Hematopoietic multipotent progenitor cell treated with erythropoietin and hydrocortisone succinate and interleukin-3 and kit ligand, for 4 days (in vitro differentiated cells): ENCODE measurements at places on chromosomes 2 and 18.

DNA sequence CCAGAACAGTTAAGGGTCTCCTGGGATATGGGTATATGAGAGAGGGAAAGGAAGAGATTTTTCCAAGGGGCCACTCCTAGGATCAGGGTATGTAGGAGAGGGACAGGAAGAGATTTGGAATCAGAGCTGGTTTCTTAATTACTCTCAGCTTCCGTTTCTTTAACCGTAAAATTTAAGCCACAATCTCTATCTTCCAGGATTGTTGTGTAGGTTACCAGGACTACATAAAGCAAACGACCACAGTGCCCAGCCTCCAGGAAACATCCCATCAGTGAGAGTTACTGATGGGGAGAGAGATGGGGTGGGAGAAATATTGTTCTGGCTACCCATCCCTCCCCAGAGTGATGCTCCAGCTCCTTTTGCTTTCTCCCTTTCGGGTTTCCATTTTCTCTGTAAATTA is 114.6 kb upstream of the THUMPD2 start:
- DNase-seq, result no peak

DNA sequence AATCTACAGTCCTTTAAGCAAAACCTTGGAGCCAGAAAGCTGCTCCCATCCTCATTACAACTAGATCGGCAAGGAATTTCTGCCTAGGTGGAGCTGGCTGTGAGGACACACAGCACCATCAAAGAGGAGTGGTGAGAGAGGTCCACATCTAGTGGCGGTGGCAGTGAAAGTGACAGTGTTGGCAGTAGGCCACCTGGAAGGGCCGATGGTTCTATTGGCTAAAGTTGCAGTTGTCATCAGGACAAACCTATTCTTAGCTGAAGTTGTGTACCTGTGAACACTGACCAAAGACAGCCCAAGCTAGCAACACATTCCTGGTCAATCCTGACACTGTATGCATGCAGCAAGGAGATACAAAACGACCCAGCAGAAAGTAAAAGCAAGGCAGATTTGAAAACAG is 218.1 kb upstream of the CHAC2 start:
- DNase-seq, result no peak

- no peak for DNase-seq
These were observed 38.7 kb upstream of the CREB1 start for GRCh38 chr2:207491086-207491485.

DNA sequence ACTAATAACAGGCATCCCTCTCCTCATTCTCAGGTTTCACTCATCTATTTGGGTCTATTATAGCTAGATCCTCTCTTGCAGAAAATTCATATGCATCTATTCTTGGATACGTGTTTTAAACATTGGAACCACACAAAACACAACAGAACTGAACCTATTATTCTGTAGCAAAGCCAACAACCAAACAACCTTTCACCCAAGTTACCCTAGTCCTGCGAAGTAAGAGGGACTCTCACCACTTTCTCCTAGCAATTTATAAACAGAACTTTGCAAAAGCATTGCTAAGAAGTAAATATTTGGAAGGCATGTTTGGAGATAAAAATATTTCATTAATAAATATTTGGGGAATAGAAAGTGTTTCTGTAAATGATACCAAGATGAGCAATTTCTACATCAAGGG is 20.4 kb upstream of the SH3BP4 start:
- no peak for DNase-seq

DNA sequence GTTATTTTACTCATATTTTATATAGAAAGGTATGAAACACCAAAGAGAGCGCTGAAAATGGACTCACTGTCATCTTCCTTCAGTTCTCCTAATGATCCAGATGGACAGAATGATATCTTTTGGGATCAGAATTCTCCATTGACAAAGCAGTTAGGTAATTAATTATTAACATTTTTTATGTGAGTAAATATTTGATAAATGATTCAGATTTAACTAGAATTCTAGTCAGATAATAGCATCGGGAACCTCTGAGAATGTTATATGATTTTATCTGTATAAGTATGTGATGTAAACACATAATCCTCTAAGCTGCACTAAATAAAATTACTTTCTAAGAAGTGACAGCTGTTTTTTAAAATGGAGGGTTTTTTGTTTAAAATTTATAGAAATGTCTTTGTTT is 2.0 kb downstream of the ETAA1 start:
- no peak for DNase-seq

GRCh38 chr2:46116553-46116991 is 180.6 kb upstream of the EPAS1 start:
- no peak for DNase-seq

DNA sequence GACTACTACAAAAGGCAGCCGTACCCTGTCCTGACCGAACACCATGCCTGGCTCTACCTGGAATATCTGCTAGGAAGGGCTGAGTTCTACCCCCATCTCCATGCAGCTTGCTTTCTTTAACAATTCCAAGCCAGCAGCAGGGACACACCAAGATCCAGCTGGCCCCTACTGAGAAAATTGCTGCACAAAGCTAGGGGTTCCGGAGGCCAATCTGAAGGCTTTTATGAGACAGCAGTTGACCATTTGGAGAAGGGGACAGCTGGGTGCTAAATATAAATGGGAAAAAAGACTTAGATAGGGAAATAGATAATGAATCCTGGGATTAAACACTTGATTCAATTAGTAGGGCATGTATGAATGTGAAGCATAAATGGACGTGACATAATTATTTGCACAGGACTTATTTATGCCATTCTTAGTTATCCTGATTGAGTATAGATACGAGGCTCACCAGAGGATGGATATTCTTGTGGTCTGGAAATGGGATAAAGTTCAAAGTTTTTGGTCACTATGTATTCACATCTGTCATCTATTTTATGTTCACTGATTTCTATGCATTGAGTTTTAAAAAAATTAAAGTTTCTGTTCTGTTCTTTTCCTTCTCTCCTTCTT is 204.0 kb downstream of the ZNF521 start:
- DNase-seq, result no peak

- DNase-seq, result no peak
These were observed 9.7 kb downstream of the CAB39 start for GRCh38 chr2:230722207-230722885.

- DNase-seq, result no peak
These were observed 985.8 kb upstream of the NRXN1 start for GRCh38 chr2:52017646-52018235.

- DNase-seq, result peak; percentile 95
These were observed 2.4 kb downstream of the PNKD start for GRCh38 chr2:218272531-218273212.

- no peak for DNase-seq
These were observed 28.8 kb upstream of the CACNB4 start for GRCh38 chr2:152127628-152128027.

DNA sequence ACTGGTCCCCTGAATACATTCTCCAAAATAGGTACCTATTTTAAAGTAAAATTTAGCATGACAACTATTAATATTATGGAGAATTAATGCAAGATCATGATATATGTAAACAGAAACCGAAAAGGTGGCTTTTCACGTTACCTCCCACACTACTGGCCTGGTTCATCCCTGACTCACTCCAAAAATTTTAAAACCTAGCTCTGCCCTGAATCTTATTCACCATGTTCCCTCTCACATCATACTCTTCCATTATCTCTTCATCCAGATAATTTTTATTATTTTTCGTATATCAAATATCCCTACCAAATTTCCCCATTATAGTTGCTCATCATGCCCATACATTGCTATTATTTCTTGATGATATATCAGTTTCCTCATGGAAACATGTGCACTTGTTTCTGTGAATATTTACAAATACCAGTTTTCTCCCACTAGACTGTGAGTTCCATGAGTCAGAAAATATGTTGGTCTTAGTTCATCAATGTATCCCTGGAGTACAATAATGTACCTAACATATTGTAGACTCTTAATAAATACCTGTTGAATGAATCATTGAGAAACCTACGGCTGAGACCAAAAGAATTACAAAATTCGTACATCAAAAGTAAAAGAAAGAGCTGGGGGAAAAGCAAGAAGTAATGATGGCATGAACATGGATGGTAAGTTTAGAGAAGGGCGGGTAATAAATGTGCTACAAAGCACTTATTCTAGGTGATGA is 360.1 kb upstream of the CHAC2 start:
- no peak for DNase-seq

- peak; percentile 5 for DNase-seq
These were observed 72.9 kb downstream of the ZBTB7C start for GRCh38 chr18:48336332-48336731.
